Hepatocyte (in vitro differentiated cells): ENCODE measurements at places on chromosomes 12 and 14. TPM values are rescaled to one million over a fixed set of nuclear protein-coding genes. Genes with fewer than 3 reads are reported as not detected.

DNA sequence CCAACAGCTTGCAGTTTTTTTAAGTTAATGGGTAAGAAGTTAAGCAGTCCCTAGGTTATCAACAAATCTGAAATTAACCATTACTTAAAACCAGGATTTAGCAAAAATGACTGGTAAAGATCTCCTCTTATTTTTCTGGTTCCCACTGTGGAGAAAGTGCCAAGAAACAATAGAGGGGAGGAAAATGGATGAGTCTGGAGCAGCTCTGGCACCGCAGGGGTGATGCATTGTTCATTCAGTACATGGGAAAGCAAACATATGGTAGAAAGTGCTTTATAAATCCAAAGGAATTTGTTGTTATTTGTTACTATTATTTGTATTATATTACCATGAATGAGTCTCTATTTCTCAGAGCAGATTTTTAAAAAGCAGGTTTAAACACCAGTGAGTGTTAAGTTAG lies 92.2 kb downstream of the DYRK2 start:
- peaks cover 4% of the 10 kb centered on the region for H3K4me1 ChIP-seq
- no peak overlapping the region for H3K27ac ChIP-seq
- H3K4me3 ChIP-seq = no peak overlapping the region
- H3K36me3 ChIP-seq = no peaks in the 10 kb centered on the region

GRCh38 chr14:52607061-52607460 lies 54.4 kb downstream of the GPR137C start:
- no peak overlapping the region for H3K27ac ChIP-seq
- no peaks in the 10 kb centered on the region for H3K4me1 ChIP-seq
- H3K27me3 ChIP-seq = no peaks in the 10 kb centered on the region
- no peak overlapping the region for H3K4me3 ChIP-seq
- no peaks in the 10 kb centered on the region for H3K36me3 ChIP-seq
- no peak for DNase-seq

GRCh38 chr12:92030618-92031017 lies 115.0 kb downstream of the BTG1 start:
- H3K36me3 ChIP-seq = no peaks in the 10 kb centered on the region
- H3K27ac ChIP-seq = peak overlapping the region; percentile 27
- no peak overlapping the region for H3K4me3 ChIP-seq
- peak; percentile 28 for DNase-seq
- no peaks in the 10 kb centered on the region for H3K27me3 ChIP-seq

The NYNRIN gene
- total RNA-seq = 41.7 and 56.5 TPM in 2 replicates

DNA sequence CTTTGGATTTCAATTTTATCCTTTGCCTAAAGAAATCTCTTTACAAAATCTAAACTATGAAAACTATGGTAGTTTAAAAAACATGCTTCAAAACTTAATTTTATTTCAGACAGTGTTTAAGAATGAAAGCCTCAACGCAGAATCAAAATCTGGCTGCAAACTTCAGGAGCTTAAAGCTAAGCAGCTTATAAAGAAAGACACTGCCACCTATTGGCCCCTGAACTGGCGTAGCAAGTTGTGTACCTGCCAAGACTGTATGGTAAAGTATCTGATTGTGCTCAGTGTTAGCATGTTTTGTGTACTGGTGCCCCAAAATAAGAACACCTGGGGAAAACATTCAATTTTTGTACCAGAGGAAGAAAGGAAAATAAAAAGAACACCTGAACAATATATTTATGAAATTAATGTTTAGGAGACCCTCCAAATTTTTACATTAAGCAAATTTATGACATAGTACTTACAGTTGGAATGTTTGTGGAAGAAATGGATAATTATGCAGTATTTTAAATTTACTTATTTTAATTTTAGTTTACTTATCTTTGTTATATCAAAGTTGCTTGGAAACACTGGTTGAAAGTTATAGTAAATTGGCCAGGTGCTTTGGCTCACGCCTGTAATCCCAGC lies 12.2 kb downstream of the UBR7 start:
- DNase-seq = peak; percentile 81
- H3K36me3 ChIP-seq = peaks cover 3% of the 10 kb centered on the region
- H3K4me3 ChIP-seq = no peak overlapping the region
- H3K4me1 ChIP-seq = peaks cover 6% of the 10 kb centered on the region

GRCh38 chr14:29030970-29031369 lies 264.4 kb downstream of the FOXG1 start:
- H3K4me3 ChIP-seq = no peak overlapping the region
- H3K36me3 ChIP-seq = no peaks in the 10 kb centered on the region
- no peak for DNase-seq
- H3K4me1 ChIP-seq = peaks cover 8% of the 10 kb centered on the region
- no peaks in the 10 kb centered on the region for H3K27me3 ChIP-seq

DNA sequence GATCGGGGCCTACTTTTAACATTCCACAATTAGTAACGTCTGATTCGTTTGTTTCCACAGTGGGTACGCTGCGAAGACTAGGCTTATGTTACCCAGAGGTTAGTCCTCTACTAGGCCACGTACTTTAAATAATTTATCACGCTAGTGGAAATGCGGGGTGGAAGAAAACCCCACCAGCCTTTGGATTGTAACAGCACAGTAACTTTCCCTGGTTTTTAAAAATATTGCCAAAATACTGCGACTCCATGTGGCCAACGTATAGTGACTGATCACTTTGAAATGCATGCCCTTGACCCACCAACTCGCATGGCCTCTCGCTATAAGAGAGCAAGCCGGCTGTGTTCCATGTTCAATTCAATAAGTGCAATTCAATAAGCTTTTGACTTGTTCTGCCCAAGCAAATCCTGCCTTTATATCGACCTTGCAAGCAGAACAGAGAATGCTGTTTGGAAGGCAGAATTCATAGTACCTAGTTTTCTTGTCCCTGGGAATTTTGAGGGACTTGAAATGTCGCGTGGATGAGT lies 882 bp upstream of the GTF2A1 start:
- H3K27me3 ChIP-seq = no peaks in the 10 kb centered on the region
- peak; percentile 13 for DNase-seq
- peak overlapping the region; percentile 99 for H3K27ac ChIP-seq
- H3K4me3 ChIP-seq = peak overlapping the region; percentile 12

The TECPR2 gene
- 12.4 and 20.1 TPM in 2 replicates for total RNA-seq

The SAMD4A gene
- 15.7 and 17.9 TPM in 2 replicates for total RNA-seq

The CACNA1C gene
- total RNA-seq = 3.8 and 4.0 TPM in 2 replicates

DNA sequence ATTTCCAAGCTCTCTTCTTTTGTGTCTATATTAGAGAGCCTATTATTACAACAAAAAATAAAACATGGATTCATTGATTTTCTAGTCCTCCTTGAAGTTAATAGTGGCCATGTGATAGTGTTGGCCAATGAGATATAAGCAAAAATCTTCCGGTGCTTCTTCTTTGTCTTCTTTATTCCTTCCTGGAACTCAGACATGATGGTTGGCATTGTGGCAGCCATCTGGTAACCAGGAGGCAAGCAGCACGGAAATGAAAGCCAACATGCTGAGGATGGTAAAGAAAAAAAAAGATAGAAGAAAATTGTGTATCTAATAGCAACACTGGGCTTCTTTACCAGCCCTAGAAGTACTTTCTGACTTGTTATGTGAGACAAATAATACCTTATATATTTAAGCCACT lies 50.8 kb upstream of the SEL1L start:
- no peak overlapping the region for H3K4me3 ChIP-seq
- no peak for DNase-seq
- H3K4me1 ChIP-seq = peaks cover 12% of the 10 kb centered on the region
- no peaks in the 10 kb centered on the region for H3K36me3 ChIP-seq
- H3K27ac ChIP-seq = no peak overlapping the region

DNA sequence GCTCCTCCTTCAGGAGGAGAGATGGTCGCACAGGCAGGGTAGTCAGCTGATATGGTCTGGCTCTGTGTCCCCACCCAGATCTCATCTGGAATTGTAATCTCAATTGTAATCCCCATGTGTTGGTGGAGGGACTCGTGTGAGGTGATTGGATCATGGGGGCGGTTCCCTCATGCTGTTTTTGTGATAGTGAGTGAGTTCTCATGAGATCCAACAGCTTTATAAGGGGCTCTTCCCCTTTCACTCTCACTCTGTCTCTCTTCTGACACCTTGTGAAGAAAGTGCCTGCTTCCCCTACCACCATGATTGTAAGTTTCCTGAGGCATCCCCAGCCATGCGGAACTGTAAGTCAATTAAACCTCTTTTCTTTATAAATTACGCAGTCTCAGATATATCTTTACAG lies 218.9 kb upstream of the TMTC1 start:
- no peaks in the 10 kb centered on the region for H3K27me3 ChIP-seq
- H3K4me1 ChIP-seq = no peaks in the 10 kb centered on the region
- no peak overlapping the region for H3K27ac ChIP-seq
- DNase-seq = no peak
- H3K4me3 ChIP-seq = no peak overlapping the region
- no peaks in the 10 kb centered on the region for H3K36me3 ChIP-seq

The CLEC2A gene
- total RNA-seq = 0.28 TPM in 1 of 2 replicates, not detected in the other

The KIF26A gene
- total RNA-seq = 5.0 and 6.1 TPM in 2 replicates

- H3K27me3 ChIP-seq = no peaks in the 10 kb centered on the region
- no peak overlapping the region for H3K27ac ChIP-seq
- H3K4me3 ChIP-seq = no peak overlapping the region
- H3K4me1 ChIP-seq = no peaks in the 10 kb centered on the region
Observed at GRCh38 chr14:77220246-77221017, 38.8 kb downstream of the TMEM63C start.

The TEX22 gene
- 0.52 TPM in 1 of 2 replicates, not detected in the other for total RNA-seq

DNA sequence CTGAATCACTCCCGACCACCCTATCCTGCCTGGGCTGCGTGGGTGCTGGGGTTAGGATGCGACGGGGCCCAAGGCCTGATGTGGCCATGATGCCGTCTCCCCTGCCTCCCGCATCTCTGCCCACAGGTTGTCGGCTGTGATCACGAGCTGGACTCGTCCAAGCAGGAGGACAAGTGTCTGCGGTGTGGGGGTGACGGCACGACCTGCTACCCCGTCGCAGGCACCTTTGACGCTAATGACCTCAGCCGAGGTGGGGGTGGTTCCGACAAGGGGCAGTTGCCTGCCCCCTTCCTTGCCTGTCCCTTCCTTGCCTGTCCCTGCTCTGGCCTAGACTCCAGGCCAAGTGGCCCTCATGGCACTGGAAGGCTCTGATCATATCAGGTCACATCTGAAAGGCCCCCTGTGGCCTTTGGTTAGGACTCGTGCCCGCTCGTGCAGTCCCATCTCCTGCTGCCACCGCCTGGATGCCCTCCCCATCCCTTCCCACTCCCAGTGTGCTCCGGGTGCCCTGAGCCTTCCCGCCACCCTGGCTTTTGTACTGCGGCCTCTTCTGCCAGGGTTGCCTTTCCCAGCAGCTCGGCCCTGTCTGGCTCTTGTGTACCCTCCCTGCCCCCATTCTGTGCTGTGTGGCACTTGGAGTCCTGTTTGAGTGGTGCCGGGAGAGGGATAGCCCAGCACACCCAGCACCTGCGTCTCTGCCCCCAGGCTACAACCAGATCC lies 13.6 kb downstream of the PAPLN start:
- H3K36me3 ChIP-seq = no peaks in the 10 kb centered on the region
- H3K4me1 ChIP-seq = no peaks in the 10 kb centered on the region
- H3K27ac ChIP-seq = no peak overlapping the region

The SAMD15 gene
- total RNA-seq = 0.90 and 1.2 TPM in 2 replicates

GRCh38 chr14:33810308-33810707 lies 140.6 kb downstream of the EGLN3 start:
- no peaks in the 10 kb centered on the region for H3K27me3 ChIP-seq
- no peaks in the 10 kb centered on the region for H3K4me1 ChIP-seq
- no peak for DNase-seq
- H3K27ac ChIP-seq = no peak overlapping the region

The CD163 gene
- 3.8 and 5.6 TPM in 2 replicates for total RNA-seq

DNA sequence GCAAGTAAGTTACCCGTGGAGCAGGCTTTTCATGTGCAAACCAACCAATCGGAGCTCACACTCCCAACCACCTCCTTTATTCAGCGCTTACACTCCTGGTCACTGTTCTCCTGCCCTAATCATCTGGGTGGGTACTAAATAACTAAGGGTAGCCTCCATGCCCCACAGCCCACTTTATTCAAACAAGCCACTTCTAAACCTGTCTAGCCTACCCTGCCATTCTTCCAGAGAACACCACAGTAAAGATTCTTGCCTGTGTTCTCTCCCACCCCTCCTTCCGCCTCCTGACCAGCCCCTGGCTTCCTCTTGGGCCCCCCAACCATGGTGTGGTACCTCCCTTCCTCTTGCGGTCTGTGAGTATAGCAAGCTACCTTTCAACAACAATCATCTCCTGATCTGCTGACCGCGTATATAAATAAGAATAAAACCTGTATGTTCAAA lies 581.9 kb downstream of the VRK1 start:
- H3K27ac ChIP-seq = no peak overlapping the region
- H3K36me3 ChIP-seq = no peaks in the 10 kb centered on the region

The ENDOU gene
- total RNA-seq = 0.30 and 1.8 TPM in 2 replicates

The OR10A7 gene
- total RNA-seq = not detected in 2 replicates

DNA sequence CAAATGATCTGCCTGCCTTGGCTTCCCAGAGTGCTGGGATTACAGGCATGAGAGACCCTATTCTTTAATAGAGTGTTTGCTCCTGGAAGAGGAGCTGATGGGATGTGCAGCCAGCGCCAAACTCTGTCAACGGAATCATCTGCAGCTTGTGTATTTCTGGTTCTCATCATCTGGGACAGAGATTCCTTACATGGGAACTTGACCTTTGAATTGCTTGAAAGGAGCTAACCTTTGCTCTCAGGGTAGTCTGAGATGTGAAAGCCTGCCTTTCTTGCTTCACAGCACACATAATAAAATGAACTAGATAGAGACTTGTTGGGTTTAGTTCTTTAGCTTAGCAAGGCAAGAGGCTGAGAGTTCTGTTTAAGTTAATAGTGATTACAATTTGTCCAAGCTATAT lies 120.0 kb downstream of the OTOGL start:
- H3K4me3 ChIP-seq = no peak overlapping the region
- DNase-seq = peak; percentile 35
- no peaks in the 10 kb centered on the region for H3K27me3 ChIP-seq
- H3K36me3 ChIP-seq = no peaks in the 10 kb centered on the region
